ENCODE measurements at places on chromosomes 1 and 21.

- DNase-seq: no peak
Measured at GRCh38 chr1:147635342-147635741, 35.0 kb downstream of the ACP6 start.

GRCh38 chr1:160726114-160726497 lies 12.9 kb upstream of the SLAMF7 start:
- DNase-seq: peak; percentile 33

DNA sequence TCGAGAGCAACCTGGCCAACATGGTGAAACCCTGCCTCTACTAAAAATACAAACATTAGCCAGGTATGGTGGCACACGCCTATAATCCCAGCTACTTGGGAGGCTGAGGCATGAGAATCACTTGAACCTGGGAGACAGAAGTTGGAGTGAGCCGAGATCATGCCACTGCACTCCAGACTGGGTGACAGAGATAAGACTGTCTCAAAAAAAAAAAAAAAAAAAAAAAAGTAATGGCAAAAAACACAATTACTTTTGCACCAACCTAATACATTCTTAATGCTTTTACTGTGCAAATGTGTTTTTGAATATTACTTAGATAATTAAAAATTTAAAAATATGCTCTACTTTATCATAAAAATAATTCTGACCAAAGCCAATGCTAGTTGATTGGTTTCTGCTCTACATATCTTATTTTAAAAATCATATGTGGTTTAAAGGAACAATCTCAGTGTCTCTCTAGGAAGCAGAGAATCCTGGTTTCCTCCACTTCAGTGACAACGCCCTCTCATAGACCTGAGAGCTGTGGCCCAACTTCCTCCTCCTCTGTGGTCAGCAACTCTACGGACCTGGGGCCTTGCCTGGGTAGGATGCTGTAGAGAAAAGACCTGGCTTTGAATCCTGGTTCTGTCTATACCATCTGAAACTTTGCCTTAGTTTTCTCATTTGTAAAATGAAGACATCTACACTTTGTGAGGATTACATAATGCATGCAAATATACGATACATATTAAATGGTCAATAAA lies 64.7 kb downstream of the TGFBR3 start:
- DNase-seq: no peak

DNA sequence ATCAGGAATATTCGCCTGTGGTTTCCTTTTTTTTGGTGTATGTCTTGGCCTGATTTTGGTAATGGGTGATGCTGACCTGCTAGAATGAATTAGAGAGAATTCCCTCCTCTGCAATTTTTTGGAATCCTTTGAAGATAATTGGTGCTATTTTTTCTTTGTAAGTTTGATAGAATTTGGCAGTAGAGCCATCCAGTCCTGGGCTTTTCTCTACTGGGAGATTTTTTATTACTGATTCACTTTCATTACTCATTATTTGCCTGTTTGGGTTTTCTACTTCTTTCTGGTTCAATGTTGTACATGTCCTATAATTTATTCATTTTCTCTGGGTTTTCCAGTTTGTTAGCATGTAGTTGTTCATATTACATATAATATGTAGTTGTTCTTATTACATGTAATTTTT lies 48.7 kb downstream of the NTMT2 start:
- DNase-seq: no peak

GRCh38 chr21:33950431-33951079 lies 35.0 kb upstream of the ATP5PO start:
- no peak for DNase-seq

GRCh38 chr1:109517337-109517736 lies 7.8 kb upstream of the AMIGO1 start:
- peak; percentile 37 for DNase-seq

GRCh38 chr1:99964806-99965205 lies 5.0 kb upstream of the SLC35A3 start:
- DNase-seq: no peak

DNA sequence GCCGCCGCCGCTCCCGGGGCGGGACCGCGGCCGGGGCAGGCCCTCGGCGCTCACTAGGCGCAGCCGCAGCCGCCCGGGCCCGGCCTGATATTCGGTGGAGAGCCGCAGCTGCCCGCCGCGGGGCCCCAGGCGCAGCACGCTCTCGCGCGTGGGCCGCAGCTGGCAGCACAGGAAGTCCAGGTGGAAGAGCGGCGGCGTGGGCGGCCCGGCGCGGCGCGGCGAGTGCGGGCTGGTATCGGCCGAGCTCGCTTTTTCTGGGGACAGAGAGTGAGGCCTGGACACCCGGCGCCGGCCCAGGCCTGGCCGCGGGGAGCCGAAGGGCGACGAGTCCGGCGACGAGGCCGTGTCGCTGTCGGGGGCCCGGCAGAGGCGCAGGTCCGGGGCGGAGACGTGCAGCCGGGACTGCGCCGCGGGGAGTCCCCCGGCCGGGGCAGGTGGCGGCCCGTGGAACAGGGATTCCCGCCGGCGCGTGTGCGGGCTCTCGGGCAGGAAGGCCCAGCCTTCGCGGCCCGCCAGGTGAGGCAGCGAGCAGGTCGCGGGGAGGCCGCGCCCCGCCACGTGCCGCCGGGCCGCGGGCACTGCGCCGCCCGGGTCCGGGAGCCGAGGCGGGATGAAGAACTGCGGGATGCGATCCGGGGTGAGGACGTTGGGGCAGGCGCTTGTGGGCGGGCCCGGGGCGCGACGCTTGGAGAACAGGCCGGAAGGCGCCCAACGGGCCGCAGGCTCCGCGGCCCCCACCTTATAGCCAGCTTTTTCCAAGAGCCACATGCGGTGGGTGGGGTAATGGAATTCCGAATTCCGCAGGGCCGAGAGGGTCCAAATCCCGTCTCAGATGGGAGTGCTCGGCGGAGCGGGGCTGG lies 1.2 kb downstream of the C2CD4D start:
- DNase-seq: peak; percentile 40

DNA sequence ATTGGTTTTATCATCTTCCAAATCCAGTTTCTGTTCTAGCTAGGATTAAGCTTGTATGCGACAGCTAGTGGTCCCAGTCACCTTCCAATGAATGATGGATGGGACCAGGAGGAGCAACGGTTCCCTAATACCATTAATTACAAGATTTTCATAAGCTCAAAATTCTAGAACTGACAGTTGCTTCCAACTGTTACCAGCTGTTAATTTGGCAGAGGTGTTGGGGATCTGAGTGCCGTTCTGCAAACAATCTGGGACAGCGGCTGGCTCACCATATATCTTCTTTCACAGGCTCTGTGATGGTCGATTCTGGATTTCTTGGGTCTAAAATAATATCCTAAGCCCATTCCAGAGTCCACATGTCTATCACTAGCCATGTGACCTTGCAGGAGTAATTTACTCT lies 34.5 kb upstream of the RALGPS2 start:
- no peak for DNase-seq

DNA sequence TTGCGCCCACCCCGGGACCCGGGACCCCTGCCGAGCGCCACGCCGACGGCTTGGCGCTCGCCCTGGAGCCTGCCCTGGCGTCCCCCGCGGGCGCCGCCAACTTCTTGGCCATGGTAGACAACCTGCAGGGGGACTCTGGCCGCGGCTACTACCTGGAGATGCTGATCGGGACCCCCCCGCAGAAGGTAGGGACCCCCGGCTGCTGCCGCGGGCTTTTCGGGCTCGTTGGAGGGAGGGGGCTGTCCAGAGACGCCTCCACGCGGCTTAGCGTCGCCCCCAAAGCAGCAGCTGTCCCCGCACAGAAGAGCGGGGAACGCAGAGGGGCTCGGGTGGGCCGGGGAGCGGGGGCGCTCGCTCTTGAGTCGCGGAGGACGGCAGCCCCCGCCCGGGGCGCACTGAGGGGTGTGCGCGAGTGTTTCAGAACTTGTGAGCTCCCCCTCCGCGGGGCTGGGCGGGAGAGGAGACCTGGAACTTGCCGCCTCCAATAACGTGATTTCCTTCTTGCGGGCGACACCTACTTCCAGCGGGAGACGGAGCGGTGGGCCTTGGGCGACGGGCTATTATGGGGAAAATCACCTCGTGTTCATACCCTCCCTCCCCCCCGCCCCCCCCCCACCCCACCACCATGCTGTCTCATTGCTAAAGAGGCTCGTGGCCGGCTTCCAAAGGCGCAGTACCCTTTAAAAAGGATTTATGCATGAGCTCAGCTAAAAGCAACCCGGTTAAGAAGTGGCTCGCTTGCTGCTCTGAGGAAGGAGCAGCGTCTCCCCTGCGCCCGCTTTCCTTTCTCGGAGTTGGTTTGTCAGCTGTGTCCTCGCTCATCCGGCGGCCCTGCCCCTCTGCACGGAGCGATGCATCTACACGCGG lies 664 bp downstream of the BACE2 start:
- peak; percentile 18 for DNase-seq

GRCh38 chr1:50940291-50940690 lies 19.8 kb downstream of the FAF1 start:
- no peak for DNase-seq

- DNase-seq: peak; percentile 79
Measured at GRCh38 chr1:234601301-234602017, 8.5 kb downstream of the IRF2BP2 start.

DNA sequence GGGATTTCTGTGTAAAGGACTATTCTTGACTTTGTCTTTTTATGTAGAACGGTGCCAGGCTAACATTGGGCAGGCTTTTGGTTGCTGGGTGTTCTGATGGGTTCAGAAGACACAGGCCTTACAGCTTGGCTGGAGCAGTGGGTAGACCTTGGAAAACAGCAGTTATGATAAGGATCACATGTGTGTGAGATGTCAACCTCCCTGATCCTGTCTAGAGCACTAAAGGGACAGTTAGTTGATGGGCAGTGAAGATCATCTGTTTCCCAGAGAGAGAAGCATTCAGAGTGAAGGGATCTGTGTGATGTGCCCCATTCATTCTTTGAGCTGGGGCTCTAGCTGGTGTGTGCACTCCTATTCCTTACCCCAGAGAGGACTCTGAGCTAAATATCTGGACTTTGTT lies 88.0 kb downstream of the NOS1AP start:
- DNase-seq: no peak

- no peak for DNase-seq
Measured at GRCh38 chr1:156477526-156478249, 22.9 kb downstream of the MEF2D start.

DNA sequence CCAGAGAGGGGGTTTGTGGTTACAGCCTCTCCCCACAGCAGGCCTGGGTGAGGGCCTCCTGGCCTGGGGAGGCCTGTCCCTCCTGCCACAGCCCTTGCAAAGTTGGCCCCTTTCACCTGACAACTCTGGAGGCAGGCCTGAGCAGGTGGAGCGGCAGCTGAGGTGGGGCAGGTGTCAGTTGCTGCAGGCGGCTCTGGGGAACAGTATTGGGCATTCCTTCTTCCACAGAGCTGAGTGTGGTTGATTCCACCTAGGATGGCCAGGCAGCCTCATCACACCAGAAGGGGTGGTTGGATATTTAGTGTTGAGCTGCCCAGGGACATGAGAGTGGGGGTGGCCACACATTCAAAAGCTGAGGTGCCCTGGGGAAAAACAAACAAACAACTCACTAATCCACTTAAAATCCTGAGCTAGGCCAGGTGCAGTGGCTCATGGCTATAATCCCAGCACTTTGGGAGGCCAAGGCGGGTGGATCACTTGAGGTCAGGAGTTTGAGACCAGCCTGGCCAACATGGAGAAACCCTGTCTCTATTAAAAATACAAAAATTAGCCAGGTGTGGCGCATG lies 31.1 kb downstream of the PIGP start:
- DNase-seq: no peak

- DNase-seq: no peak
Measured at GRCh38 chr1:154837672-154838171, 32.4 kb downstream of the KCNN3 start.

GRCh38 chr21:44006656-44007055 lies 5.5 kb upstream of the TRAPPC10 start:
- DNase-seq: peak; percentile 41

- DNase-seq: no peak
Measured at GRCh38 chr1:16183765-16184556, 28.1 kb upstream of the EPHA2 start.

DNA sequence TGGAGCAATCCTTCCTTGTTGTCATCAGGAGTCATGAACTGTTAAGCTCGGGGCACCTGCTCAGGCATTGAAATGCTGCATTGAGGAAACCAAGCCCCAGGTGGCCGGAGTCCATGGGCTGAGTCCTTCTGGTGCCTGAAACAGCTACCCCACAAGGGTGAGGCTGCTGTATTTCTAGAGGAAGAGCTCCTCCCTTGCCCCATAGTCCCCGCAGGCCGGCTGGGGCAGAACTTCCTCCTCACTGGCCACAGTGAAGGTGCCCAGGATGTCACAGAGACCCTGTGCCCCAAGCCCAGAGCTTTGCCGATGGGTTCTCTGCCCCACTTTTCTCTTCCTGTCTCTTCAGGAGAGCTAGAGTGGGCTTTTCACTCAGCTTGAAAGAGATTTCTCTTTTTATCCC lies 80.8 kb upstream of the GCLM start:
- DNase-seq: no peak

DNA sequence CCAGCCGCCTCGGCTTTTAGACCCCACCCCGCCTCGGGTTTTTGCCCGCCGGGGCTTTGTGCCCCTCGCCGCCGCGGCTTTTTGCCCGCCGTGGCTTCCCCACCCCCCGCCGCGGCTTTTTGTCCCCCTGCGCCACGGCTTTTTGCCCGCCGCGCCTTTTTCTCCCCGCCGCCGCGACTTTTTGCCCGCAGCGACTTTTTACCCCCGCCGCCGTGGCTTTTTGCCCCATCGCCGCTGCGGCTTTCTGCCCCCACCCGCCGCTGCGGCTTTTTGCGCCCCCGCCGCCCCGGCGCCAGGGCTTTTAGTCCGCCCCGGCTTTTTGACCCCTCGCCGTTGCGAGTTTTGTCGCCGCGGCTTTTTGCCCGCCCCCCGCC lies 474.4 kb downstream of the FAM72C start:
- no peak for DNase-seq

DNA sequence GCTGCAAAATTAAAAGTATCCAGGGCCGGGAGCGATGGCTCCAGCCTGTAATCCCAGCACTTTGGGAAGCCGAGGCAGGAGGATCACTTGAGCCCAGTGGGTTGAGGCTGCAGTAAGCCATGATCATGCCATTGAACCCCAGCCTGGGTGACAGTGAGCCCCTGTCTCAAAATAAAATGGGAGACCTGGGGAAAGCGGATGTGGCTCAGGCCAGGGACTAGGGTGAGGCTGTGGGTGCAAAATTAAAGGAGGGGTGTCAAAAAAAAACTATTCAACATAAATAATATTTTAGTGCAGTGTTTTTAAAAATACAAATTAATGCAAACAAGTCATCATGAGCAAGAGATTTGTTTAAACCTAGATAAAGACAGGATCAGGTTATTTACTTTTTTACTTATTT lies 100.1 kb upstream of the SLC45A1 start:
- DNase-seq: no peak

- no peak for DNase-seq
Measured at GRCh38 chr1:171152549-171152948, 32.6 kb upstream of the FMO2 start.
